ENCODE measurements at places on chromosomes 1 and 21. TPM values are rescaled to one million over a fixed set of nuclear protein-coding genes. Genes with fewer than 3 reads are reported as not detected.

The FCRL2 gene
- total RNA-seq, result not detected

The GNG4 gene
- total RNA-seq, result 0.09 TPM

The ZNF684 gene
- 4.3 TPM for total RNA-seq

The TRPM2 gene
- not detected for total RNA-seq

The GSTM1 gene
- not detected for total RNA-seq

The AKR7A3 gene
- total RNA-seq, result 0.70 TPM

The L1TD1 gene
- 0.43 TPM for total RNA-seq

The POU3F1 gene
- not detected for total RNA-seq

The MFAP2 gene
- 118 TPM for total RNA-seq

The PDE9A gene
- 1.1 TPM for total RNA-seq

The FAM72C gene
- total RNA-seq, result 0.09 TPM

The CYP2J2 gene
- 1.4 TPM for total RNA-seq

The RNU1-2 gene
- total RNA-seq, result under 0.01 TPM

The KCNK1 gene
- total RNA-seq, result 1.4 TPM

The OR2T33 gene
- total RNA-seq, result not detected

The PTTG1IP gene
- total RNA-seq, result 276 TPM

The RYR2 gene
- 0.09 TPM for total RNA-seq

The DNAJC6 gene
- 0.26 TPM for total RNA-seq

The TEDDM1 gene
- not detected for total RNA-seq

The LDLRAD2 gene
- not detected for total RNA-seq

The FYB2 gene
- total RNA-seq, result not detected

The IPO9 gene
- 12.1 TPM for total RNA-seq

The RHD gene
- not detected for total RNA-seq

The ALDH4A1 gene
- total RNA-seq, result 9.6 TPM

The MANEAL gene
- total RNA-seq, result 2.1 TPM

The DISC1 gene
- 2.6 TPM for total RNA-seq

The RNF186 gene
- total RNA-seq, result not detected

The EPHB2 gene
- 10.1 TPM for total RNA-seq

The S100A7 gene
- not detected for total RNA-seq

The DNASE2B gene
- total RNA-seq, result not detected

The MAP1LC3C gene
- total RNA-seq, result 1.9 TPM

The WNT2B gene
- 1.6 TPM for total RNA-seq

The SPRR2G gene
- total RNA-seq, result not detected

The FMO2 gene
- total RNA-seq, result 3.0 TPM

The IL6R gene
- 3.9 TPM for total RNA-seq

The OR2T35 gene
- total RNA-seq, result not detected

The ANGPTL7 gene
- total RNA-seq, result 0.43 TPM

The CFH gene
- total RNA-seq, result 312 TPM

The OR14K1 gene
- not detected for total RNA-seq

The BSND gene
- total RNA-seq, result not detected

The RHCE gene
- total RNA-seq, result 1.2 TPM

The HJV gene
- total RNA-seq, result not detected

The DTL gene
- total RNA-seq, result 6.0 TPM

The MSH4 gene
- total RNA-seq, result 0.17 TPM

The SIK1 gene
- under 0.01 TPM for total RNA-seq

The FOXE3 gene
- total RNA-seq, result 0.12 TPM

The ITSN1 gene
- 52.6 TPM for total RNA-seq

The C1orf94 gene
- not detected for total RNA-seq

The NBPF11 gene
- total RNA-seq, result 3.0 TPM

The TLCD4 gene
- 0.09 TPM for total RNA-seq

The CD48 gene
- not detected for total RNA-seq

The FMOD gene
- total RNA-seq, result 50.4 TPM

The GPX7 gene
- 32.2 TPM for total RNA-seq

The C4BPA gene
- total RNA-seq, result not detected

The MYOC gene
- total RNA-seq, result not detected

The RSBN1 gene
- total RNA-seq, result 9.5 TPM

Measured in pericardium fibroblast (primary cell).